ENCODE measurements at places on chromosomes 13 and 19.

GRCh38 chr19:42092350-42092749 lies 16.4 kb downstream of the ZNF574 start:
- DNase-seq: peak; percentile 31

DNA sequence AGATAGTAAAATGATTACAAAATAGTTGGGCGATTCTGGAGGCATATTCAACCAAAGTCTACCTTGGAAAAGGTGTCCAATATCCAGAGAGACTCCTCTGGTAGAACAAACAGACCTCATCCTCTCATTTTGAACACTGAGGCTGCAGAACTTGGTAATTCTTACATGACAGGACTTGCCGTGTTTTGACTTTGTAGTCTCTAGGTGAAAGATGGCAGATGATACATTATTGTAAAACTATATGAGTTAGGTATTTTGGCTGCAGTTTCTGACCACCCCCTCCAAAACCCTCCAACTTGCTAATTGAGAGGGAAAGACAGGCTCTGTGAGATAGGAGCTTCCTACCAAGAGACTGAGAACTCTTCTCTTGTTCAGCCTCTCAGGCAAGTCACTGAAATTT lies 22.6 kb downstream of the SAE1 start:
- no peak for DNase-seq

- no peak for DNase-seq
Measured at GRCh38 chr13:51613535-51613934, 29.3 kb downstream of the WDFY2 start.

GRCh38 chr13:92225861-92226260 lies 827.4 kb downstream of the GPC5 start:
- no peak for DNase-seq

- DNase-seq: no peak
Measured at GRCh38 chr13:65499256-65499655, 1730.9 kb downstream of the PCDH9 start.

GRCh38 chr19:5814123-5814851 lies 9.4 kb downstream of the NRTN start:
- no peak for DNase-seq

- DNase-seq: no peak
Measured at GRCh38 chr13:47463726-47464125, 537.3 kb downstream of the SUCLA2 start.

DNA sequence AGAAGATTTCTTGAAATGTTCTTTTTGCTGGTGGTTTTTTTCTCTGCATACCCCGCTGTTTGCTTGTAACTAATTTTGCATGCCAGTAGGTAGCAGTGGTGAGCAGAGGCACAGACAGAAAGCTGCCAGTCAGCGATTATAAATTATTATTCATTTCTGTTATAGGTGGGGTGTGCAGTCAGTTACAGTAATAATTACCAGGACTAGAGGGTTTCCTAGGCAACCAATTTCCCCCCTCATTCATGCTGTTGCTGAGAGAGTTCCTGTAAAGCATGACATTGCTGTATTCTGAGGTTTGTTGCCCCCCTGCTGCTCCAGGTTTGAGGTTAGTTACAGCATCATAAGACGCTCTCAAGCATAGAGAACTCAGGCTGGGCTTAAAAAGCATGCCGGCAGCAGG lies 104.5 kb downstream of the URI1 start:
- DNase-seq: no peak

DNA sequence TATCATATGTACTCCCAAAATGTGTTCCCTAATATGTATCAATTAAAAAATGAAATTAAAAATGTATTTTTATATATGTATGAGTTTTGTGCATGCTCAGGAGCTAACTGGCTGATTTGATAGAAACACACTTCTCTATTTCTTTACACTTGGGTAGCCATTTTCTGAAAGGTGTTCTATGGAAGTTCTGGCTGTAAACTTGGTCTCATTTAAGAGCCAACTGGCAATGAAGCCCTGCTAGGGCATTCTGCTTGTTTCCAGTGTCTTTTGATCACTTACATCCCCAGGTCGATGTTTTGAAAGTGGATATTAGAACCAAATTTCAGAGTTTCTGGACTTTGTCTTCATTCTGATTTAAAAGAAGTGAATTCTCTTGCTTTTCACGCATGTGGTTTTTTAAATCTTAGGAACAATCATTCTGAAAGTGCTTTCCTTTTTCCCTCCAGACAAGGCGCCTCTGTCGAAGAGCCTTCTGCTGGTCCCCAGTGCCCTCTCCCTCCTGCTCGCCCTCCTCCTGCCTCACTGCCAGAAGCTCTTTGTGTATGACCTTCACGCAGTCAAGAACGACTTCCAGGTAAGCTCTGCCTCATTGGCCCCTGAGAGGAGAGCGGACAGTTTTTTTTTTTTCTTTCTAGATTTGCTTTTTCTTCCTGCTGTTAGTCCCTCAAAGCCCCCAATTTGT lies 20.1 kb downstream of the GPR18 start:
- peak; percentile 37 for DNase-seq

GRCh38 chr13:30577401-30577852 lies 40.3 kb upstream of the USPL1 start:
- peak; percentile 63 for DNase-seq

- no peak for DNase-seq
Measured at GRCh38 chr19:31294189-31294588, 55.0 kb downstream of the TSHZ3 start.

- DNase-seq: peak; percentile 84
Measured at GRCh38 chr19:35347171-35347929, at the start of gene FFAR1. Gene FFAR1, plus strand, starts transcription at chr19:35347902. Its CDS starts 3,650 bp downstream, at chr19:35351552.

DNA sequence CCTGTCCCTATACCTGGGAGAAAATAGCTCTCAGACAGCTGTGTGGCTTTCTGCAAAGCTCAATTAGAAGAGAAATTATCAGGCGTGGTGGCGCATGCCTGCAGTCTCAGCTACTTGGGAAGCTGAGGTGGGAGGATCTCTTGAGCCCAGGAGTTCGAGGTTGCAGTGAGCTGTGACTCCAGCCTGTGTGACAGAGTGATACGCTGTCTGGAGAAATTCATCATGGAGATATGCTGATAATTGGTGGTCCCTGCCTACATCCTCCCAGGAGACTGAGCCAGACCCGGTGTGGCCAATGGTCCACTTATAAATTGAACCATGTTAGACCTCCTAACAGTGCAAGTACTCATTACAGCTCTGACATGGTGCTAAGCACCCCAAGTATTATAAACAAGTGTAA lies 58.7 kb upstream of the ZNF599 start:
- no peak for DNase-seq

DNA sequence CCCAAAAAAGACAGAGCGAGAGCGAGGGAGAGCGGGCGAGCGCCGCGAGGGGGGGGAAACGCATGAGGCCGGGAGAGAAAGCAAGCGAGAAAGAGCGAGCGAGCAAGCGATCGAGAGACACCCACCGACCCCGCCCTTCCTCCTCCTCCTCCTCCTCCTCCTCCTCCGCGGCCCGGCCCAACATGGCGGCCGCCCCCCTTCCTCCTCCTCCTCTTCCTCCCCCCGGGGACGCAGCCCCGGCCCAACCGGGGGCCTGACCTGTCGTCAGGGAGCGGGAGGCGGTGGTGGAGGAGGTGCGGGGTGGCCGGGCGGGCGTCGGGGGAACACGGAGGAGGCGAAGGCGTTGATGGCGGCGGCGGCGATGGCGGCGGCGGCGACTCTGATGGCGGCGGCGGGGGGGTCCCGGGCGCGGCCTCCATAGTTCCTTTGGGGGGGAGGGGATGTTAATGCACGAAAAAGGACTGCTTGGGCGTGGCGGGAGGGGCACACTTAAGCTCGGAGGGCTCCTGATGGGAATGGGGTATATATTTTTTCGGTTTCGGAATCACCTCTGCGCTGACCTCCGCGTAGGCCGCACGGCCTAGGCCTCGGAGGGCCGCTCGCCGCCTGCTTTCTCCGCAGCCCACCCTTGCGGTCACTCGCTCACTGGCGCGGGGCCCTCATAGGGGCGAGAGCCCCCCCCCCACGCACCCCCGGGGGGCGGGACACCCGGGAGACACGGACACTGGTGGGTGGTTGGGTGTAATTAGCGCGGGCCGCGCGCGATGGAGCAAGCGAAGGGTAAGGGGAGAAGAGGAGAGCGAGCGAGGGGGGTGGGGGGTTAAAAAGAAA lies 1.2 kb downstream of the ZC3H4 start:
- DNase-seq: peak; percentile 86

- DNase-seq: no peak
Measured at GRCh38 chr13:40576369-40576768, 90.1 kb downstream of the FOXO1 start.

Data from stimulated activated naive CD8-positive, alpha-beta T cell treated with anti-CD3 and anti-CD28 coated beads, Interleukin-15, amount 100 ng/mL, for 72 hours (primary cell).